Stimulated activated CD4-positive, alpha-beta T cell treated with anti-CD3 and anti-CD28 coated beads, TNF-alpha, amount 100 ng/mL, for 48 hours (primary cell): ENCODE measurements at places on chromosomes 7 and 10.

DNA sequence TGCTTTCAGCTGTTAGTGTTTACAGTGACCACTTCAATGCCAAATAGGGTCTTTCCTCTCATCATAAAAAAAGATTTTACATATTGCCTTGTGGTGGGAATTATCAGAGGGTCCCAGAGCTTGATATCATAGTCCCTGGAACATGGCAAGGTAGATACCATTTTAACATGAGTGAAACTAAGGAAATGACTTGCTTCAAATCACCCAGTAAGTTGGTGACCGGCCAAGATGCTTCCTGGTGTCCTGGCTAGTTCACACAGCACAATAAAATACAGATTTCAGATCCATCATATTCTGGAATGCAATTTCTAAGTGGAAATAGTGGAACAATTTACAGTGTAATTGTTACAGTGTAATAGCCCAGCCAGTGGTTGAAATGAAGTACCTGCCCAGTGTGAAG, 36.6 kb downstream of the CNNM1 start:
- no peak for DNase-seq

DNA sequence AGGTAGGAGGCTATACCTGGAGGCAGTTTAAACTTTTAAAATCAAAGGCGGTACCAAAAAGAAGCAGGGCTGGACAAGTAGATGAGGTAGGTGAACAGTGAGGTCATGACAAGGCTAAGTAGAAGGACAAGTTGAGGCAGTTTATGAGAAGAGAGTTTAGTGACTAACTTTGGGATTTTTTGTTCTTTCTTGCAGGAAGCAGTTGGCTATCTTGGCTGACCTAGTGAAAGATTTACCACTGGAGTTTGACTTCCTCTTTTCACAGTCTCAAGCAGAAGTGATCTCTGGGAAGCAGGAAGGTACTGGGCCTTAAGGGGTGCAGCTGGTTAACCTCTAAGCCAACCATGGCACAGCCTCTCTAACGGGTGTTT, 26.3 kb downstream of the ENTPD7 start:
- DNase-seq, result no peak

GRCh38 chr7:158716802-158717201, 12.2 kb upstream of the NCAPG2 start:
- no peak for DNase-seq

- DNase-seq, result no peak
Measured at GRCh38 chr10:120279196-120279595, 177.8 kb upstream of the PLPP4 start.

DNA sequence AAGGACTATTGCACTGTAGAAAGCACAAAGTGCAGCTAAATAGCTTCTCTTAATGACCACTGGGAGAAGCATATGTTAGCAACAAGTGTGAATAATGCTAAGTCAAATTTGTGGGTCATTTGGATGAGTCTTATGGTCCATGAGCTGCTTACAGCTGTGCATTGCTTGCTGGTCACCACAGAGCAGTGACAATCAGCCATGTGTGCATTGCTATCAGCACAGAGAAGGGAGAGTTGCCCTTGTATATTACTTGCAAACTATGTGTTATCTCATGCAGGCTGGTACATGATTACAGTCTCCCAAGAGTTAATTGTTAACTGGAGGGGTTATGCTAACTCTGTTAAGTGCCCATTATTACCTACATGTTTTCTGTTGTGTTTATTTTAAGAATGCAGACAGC, 25.7 kb downstream of the MRPS33 start:
- DNase-seq, result no peak

DNA sequence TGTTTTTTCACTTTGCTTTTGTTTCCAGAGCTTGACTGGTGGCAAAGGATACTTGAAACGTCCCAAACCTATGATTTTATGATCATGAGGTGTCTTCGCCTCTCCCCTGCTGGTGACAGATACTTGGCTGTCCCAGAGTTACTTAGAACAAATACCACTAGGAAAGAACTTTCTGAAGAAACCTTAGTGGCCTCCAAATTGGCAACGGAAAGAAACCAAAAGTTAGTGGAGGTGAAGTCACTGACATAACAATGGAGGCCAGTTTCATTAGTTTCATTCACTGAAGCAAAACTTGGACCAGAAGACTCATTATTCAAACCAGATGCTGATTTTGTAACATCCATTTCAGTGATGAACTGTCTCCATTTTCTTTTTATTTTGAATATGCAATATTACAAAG, 68.6 kb downstream of the JAZF1 start:
- no peak for DNase-seq

- no peak for DNase-seq
Measured at GRCh38 chr10:73136627-73137026, 26.4 kb downstream of the NUDT13 start.

- no peak for DNase-seq
Measured at GRCh38 chr7:3238525-3239210, 62.4 kb upstream of the SDK1 start.

- DNase-seq, result no peak
Measured at GRCh38 chr10:110737886-110738634, 93.9 kb downstream of the RBM20 start.

- no peak for DNase-seq
Measured at GRCh38 chr7:17313194-17313593, 14.7 kb downstream of the AHR start.
